Bronchial epithelial cell (primary cell): ENCODE measurements at places on chromosomes 11 and 22. TPM values are rescaled to one million over a fixed set of nuclear protein-coding genes. Genes with fewer than 3 reads are reported as not detected.

The NEFH gene
- total RNA-seq: under 0.01 and 0.13 TPM in 2 replicates

The MYBPC3 gene
- under 0.01 TPM in 1 of 2 replicates, not detected in the other for total RNA-seq

The SLC35F2 gene
- 34.8 and 72.7 TPM in 2 replicates for total RNA-seq

The KCNA4 gene
- not detected in 2 replicates for total RNA-seq

The FXYD6 gene
- not detected in 2 replicates for total RNA-seq
